Ascending aorta (tissue), 2 donors: ENCODE measurements at places on chromosomes 5 and 9.

DNA sequence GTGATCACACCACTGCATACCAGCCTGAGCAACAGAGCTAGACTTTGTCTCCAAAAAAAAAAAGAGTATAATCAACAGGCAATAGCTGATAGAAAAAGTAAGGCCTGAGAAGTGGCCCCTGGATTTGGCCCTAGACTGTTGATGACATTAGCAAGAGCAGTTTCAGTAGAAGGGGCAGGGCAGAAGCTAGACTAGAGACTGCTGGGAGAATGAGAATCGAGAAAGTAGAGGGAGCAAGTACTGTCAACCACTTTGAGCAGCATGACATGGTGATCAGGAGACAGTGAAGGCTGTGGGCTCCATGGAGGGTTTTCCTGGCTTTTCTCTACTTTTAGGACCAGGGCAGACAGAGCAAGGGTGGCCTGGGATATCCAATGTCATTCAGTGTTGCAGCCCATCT, 34.9 kb upstream of the B4GALT1 start:
- no peaks in the 10 kb centered on the region for H3K36me3 ChIP-seq
- no peak overlapping the region for H3K27ac ChIP-seq
- no peak for DNase-seq
- H3K27me3 ChIP-seq = no peaks in the 10 kb centered on the region

GRCh38 chr5:120464627-120465435, 731 bp downstream of the PRR16 start:
- no peaks in the 10 kb centered on the region for H3K27me3 ChIP-seq
- no peaks in the 10 kb centered on the region for H3K36me3 ChIP-seq
- peak; percentile 75 for DNase-seq
- H3K4me1 ChIP-seq = no peaks in the 10 kb centered on the region

DNA sequence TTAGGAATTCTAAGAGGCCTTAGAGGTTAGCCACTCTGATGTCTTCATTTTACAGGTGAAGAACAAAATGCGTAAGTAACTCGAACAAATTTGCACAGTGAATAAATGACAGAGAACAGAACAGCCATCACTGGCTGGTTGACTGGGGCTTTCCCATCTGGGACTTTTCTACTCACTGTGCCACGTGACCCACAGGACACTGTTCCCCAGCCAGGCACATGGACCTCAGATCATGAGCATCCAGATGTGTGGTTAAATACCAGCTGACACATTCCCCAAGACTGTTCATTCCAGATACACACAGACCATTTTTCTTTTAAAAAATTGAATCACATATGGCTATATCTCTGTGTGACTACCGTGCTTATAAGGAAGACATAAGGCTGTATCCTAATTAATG, 25.8 kb upstream of the MED10 start:
- no peak overlapping the region for H3K4me3 ChIP-seq
- no peaks in the 10 kb centered on the region for H3K4me1 ChIP-seq
- DNase-seq = no peak
- H3K27me3 ChIP-seq = no peaks in the 10 kb centered on the region
- H3K27ac ChIP-seq = no peak overlapping the region
- H3K36me3 ChIP-seq = no peaks in the 10 kb centered on the region

- DNase-seq = no peak
- H3K36me3 ChIP-seq = no peaks in the 10 kb centered on the region
- no peak overlapping the region for H3K4me3 ChIP-seq
- no peak overlapping the region for H3K27ac ChIP-seq
Observed at GRCh38 chr5:72408127-72408526, 88.0 kb downstream of the PTCD2 start.

DNA sequence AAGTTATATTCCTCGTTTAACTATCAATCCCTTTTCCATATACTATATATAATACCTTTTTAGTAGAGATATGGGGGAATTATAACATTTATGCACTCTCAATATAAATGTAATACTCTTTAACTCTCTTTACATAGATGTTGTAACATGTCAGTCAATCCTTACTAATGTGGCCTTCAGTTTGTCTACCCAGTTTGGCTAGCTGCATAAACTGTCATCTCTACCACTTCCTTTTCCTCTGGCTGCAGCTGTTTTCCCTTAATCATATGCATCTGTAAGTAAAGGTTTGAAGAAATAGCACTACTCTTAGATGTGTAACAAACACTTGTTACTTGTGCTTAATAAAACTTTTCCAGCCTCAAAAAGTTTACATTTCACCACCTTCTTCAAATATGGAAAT, 13.4 kb downstream of the ABHD17B start:
- H3K27me3 ChIP-seq = no peaks in the 10 kb centered on the region
- H3K4me3 ChIP-seq = no peak overlapping the region
- DNase-seq = no peak
- H3K36me3 ChIP-seq = no peaks in the 10 kb centered on the region

- no peaks in the 10 kb centered on the region for H3K27me3 ChIP-seq
- H3K4me3 ChIP-seq = no peak overlapping the region
- H3K36me3 ChIP-seq = no peaks in the 10 kb centered on the region
- no peak for DNase-seq
- H3K27ac ChIP-seq = no peak overlapping the region
Observed at GRCh38 chr9:87431837-87432236, 65.8 kb upstream of the DAPK1 start.

GRCh38 chr5:76425928-76426804, 23.1 kb downstream of the IQGAP2 start:
- H3K27me3 ChIP-seq = no peaks in the 10 kb centered on the region
- H3K36me3 ChIP-seq = no peaks in the 10 kb centered on the region
- no peak overlapping the region for H3K27ac ChIP-seq
- no peak for DNase-seq
